ENCODE measurements at places on chromosomes 3 and 15.

- no peak for DNase-seq
These were observed 2.7 kb downstream of the MTFMT start for GRCh38 chr15:65026756-65027155.

DNA sequence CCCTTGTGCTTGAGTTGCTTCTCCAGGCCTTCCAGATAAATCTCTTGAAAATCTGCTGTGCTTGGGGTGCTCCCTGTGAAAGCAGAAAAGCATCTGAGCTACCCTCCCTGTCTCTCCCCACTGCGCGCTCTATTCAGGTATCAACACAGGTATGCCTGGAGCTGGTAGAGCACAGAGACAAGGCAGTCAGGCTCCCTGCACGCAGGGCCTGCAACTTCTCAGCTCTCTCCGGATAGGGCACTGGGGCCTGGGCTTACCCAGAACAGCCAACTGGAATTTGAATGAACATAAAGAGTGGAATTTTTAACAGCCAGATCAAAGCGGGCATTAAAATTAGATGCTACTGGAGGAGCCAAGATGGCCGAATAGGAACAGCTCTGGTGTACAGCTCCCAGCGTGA lies 183.6 kb downstream of the XXYLT1 start:
- DNase-seq = no peak

- DNase-seq = no peak
These were observed 143.9 kb upstream of the UMPS start for GRCh38 chr3:124586126-124587052.

DNA sequence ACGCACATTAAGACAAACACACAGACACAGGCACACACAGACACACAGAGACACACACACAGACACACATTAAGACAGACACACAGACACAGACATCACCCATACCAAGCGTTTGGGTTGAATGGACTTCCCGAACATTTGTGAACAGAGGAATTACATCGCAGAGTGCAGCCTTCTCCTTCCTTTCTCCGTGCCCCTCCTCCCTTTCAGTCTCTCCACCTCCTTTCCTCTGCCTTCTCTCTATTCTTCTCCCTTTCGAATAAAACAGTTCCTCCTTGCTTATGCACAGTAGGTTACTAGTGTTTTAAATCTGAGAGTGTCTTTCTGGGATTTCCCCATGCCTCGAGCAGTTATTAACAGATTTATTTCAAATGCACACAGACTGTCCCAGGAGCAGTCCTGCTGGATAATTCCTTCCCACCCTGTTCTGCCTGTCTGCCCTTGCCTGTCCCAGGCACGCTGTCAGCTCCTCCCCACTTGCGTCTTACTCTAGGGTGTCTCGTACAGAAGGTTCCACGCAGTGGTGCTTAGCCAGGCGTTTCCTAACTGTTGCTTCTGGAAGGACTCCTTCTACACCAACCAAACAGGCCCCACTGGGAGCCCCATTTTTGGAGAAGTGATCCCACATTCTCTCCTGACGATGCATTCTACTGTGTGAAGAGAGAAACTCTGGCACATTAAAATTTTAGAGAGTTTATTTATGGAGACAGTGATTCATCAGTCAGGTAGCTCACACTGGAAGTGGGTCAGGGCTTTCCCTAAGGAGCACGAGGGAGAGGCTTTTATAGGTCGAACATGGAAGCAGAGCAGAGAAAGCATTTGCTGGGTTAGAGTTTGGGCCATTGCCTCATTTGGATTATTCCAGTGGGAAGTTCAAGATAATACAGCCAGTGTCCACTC lies 163.8 kb downstream of the SV2B start:
- no peak for DNase-seq

DNA sequence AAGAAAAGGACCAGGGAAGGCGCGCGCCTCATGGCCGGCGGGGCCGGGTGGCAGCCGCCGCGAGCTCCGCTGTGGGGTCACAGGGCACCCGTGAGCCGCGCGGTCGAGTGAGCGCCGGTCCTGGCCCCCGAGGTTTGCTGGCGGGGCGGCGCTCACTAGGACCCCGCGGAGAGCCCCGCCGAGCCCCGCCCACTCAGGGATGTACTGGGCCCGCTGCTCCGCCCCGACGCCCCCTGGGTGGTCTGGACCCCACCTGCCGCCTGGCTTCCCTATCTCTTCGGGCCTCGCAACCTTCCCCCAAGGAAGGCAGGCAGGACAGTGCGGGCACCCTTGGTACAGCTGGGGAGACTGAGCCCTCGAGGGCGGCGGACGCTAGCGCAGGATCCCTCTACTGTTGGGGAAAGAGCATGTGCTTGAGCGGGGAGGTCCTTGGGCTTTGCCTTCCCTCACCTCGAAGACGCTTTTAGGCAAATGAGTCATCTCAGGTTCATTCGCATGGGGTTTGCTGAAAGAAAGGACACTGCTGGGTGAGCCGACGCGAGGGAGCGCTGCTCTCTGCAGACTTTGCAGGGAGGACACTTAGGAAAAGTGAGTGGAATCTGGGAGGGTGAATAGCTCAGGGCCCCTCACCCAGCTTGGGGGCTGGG lies at the start of gene CHRNB4:
Gene CHRNB4, minus strand, starts transcription at position 109 of the 647 bp plus-strand sequence. Its CDS starts 77 bp downstream, at position 32.
- DNase-seq = no peak

Data from CD4-positive, alpha-beta T cell treated with Interleukin-2 at 100 ng/mL for 4 hours (primary cell).